ENCODE measurements at places on chromosomes 12 and 14.

DNA sequence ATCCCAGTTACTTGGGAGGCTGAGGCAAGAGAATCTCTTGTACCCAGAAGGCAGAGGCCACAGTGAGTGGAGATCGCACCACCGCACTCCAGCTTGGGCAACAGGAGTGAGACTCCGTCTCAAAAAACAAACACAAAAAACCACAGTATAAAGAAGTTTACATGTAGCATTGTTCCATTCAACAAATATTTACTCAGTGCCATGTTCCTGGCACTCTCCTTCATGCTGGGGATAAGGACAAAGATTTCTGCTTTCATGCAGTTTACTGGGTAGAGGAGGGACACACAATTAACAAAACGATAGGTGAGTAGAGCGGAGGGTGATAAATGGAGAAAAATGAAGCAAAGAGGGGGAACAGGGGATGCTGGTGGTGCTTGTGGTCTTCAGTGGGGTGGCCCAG lies 68.2 kb upstream of the OVCH1 start:
- DNase-seq, result no peak

GRCh38 chr14:29503903-29504302 lies 423.7 kb downstream of the PRKD1 start:
- no peak for DNase-seq

DNA sequence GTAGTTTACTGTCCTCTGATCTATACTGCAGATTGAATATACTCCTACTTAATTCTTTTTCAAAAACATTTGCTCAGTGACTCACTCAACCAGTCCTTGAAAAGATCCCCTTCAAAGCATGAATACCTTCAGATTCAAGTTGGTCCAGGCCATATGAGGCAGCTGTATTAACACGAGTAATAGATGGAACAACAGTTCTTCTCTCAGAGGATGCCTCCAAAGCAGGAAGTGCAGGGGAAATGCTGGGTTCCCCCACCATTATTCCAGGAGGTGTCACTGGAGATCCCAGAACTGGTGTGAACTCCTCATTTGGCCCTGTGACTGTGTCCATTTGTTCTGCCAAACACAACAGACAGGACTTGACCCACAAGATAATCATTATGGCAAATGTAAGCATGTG lies 20.6 kb downstream of the ARMH4 start:
- DNase-seq, result peak; percentile 49

DNA sequence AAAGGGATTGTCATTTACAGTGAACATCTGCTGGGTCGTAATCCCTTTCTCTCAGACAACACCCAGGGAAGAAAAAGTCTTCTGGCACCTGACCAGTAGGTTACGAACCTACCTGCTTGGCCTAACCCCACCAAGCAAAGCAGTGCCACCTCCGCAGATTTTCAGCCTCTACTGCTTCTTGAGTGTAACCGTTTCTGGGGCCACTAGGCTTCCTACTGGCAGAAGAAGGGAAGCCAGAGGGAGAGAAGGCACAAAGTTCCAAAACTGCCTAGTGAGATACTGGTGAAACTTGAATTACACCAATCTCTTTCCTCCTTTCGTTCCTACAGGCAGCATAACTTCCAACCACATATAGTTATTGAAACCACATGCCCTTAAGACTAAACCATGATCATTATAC lies 383.6 kb downstream of the BCAT1 start:
- DNase-seq, result peak; percentile 17
